Midbrain (tissue), 1 donor: ENCODE measurements at places on chromosomes 4 and X.

DNA sequence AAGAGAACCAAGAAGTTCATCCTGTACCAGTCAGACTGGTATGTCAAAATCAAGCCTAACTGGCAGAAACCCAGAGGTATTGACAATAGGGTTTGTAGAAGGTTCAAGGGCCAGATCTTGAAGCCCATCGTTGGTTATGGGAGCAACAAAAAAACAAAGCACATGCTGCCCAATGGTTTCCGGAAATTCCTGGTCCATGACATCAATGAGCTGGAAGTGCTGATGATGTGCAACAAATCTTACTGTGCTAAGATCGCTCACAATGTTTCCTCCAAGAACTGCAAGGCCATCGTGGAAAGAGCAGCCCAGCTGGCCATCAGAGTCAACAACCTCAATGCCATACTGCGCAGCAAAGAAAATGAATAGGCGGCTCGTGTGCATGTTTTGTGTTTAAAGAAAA, 172.7 kb upstream of the MED14 start:
- DNase-seq, result no peak

DNA sequence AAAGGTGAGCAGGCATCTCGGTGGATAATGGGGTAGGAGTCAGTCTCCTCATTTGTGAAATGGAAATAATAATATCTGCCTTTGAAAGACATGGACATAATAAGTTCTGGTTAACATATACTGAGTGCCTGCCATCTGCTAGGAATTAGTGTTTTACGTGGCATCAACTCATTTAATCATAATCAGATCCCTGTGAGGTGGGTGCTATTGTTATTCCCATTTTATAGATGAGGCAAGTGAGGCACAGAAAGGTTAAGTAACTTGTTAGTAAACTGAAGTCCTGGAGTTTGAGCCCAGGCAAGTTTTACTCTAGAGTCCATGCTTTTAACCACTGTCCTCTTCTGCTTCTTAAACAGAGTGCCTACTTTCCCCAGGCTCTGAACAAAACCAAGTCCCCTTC, 7.5 kb downstream of the CCDC120 start:
- no peak for DNase-seq

GRCh38 chr4:169675825-169676224, 55.4 kb downstream of the CLCN3 start:
- no peak for DNase-seq

DNA sequence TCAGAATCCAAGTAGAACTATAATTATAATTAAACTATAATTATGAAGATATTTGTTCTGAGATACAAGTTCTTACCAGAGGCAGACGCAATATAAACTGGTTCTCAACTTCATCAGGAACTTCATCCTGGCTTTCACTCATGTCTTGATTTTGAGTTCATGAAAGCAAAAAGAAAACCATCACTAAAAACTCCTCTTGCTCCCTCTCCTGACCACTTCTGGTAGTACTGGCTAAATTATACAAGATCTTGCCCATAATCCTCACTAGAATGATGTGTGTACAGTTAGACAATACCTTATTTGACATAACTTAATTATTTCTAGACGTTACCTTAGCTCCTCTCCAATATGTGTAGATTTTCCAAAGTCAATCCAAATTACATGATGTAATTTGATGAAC, 3.7 kb downstream of the TAF7L start:
- DNase-seq, result peak; percentile 21

GRCh38 chr4:13302876-13303275, 181.3 kb downstream of the RAB28 start:
- no peak for DNase-seq

- no peak for DNase-seq
Measured at GRCh38 chr4:72994670-72995069, 74.8 kb downstream of the COX18 start.

DNA sequence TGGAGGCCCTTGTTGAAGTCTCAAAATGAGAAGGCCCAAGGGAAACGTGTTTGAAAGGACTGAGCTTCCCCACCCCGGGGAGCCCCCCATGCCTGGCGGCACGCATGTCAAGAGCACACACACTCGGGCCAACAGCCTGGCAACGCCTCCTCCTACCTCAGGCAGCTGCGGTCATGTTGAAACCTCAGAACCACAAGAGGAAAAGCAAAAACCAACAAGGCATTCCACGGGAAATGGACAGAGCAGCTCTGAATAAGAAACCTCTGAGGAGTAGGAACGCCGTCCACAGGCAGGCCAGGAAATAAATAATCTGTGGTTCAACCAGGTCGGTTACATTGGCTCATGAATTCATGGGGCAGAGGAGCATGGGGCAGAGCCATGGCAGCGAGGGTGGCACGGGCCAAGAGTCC, 95.7 kb upstream of the AFAP1 start:
- DNase-seq, result no peak

- no peak for DNase-seq
Measured at GRCh38 chr4:189504220-189504619, 436.5 kb upstream of the FRG1 start.

- DNase-seq, result no peak
Measured at GRCh38 chrX:129665916-129666644, 11.3 kb upstream of the APLN start.

- DNase-seq, result peak; percentile 74
Measured at GRCh38 chrX:17046478-17047097, 100.1 kb downstream of the REPS2 start.

GRCh38 chr4:20463176-20463430, 211.4 kb downstream of the SLIT2 start:
- DNase-seq, result no peak

DNA sequence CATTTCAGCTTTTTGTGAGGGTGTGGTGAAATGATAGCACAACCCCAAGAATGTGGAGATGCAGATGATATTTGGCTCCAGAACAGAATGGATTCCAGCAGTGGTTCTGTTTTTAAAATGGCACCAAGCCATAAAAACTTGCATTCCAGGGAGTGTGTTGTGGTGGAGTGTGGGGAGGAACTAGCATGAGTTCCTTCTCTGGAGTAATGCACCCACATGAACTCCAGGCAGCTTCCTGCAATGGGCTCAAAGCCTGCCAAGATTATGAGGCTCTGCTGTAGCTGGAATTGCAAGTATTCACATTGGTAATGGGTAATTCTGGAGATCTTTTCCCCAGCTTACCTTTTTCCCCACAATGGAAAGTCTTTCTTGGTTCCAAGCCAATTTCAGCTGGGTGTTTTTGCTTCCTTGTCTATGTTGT, 161.4 kb downstream of the RAB28 start:
- no peak for DNase-seq

DNA sequence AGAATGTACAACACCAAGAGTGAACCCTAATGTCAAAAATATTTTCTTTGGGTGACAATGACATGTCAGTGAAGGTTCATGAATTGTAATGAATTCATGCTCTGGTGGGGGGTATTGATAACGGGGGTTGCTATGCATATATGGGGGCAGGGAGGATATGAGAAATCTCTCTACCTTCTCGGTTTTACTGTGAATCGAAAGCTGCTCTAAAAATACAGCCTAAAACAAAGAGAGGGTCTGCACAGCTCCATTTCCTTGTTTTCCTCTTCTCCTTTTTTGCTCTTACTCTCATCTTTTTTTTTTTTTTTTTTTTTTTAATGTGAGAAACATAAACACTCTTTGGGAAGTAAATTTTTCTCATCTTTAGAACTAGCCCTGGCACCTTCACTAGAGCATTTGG, 85.8 kb downstream of the DCTD start:
- no peak for DNase-seq

- DNase-seq, result no peak
Measured at GRCh38 chrX:112513154-112513553, 166.6 kb downstream of the LHFPL1 start.

- no peak for DNase-seq
Measured at GRCh38 chr4:2186133-2186864, 55.6 kb downstream of the HAUS3 start.

DNA sequence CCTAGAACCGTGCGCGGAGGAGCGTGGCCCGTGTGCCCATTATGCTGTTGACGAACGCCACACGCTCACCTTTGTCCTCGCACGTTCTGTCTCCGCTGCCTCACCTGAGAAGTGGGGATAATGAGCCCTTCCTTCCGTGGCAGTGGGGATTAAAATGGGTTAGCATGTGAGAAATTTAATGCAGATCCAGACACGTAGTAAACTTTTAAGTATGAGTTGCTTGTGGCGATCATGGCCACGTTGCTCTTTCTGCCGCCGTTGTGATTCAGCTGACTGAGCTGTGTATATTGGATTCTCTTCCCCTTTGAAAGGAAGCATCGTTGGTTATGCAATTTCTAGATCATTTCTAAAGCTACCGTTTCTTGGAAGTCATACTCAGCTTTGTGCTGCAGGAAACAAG, 16.5 kb downstream of the TBC1D14 start:
- DNase-seq, result no peak

DNA sequence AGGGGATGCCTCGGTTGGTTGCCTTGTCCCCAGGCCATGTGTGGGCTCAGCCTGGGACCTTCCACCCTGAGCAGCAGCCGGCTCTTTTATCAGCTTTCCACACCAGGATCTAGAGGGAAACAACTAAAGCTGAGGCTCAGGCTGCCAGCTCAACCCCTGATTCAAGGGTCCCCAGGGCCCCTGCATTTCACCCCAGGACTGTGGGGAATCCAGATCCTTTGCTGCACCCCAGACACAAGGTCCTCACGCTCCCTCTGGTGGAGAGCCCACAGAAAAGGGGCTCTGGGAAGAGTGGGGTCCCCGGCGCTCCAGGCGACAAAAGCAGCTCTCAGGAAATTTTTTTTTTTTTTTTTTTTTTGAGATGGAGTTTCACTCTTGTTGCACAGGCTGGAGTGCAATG, 64.3 kb downstream of the ZFYVE28 start:
- DNase-seq, result no peak

DNA sequence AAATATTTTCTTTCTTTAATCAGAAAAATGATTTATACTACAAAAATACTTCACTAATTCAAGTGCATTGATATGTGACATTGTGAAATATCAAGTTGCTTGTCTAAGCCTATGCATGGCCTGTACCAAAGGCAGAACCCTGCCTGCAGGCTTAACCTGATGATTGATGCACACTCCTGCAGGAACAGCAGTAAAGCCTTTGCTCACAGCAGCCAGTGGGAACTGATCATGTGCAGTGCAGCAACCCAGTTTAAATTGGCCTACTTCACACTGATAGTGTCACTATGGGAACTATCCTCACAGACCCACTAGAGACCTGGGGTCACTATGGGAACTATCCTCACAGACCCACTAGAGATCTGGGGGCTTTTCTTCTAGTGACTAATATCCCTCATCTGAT, 603.8 kb downstream of the RAPGEF2 start:
- no peak for DNase-seq

GRCh38 chr4:159577241-159577640, 474.4 kb downstream of the RAPGEF2 start:
- no peak for DNase-seq

DNA sequence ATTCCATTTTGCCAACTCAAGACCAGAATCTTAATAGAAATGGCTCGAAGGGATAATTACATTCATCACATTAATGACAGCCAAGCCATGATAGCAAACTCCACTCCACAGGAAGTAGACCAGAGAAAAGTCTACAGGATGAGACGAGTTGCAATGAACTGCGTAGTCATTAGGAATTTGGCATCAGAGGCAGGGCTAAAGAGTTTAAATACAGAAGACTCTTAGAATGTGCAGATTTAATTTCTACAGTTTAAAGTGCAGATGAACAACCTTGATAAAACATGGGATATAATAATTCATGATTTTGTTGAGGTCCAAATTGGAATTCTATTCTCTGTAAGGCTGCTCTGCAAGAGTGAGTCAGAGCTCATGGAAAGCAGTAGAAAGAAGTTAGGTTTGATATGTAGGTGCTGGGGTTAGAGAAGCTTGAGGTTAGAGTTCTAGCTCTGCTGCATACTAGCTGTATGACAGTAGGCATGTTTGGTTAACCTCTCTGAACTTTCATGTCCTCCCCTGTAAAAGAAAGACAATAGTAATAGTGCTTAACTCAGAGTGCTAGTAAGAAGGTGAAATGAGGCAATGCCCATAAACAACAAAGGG, 32.2 kb downstream of the LNX1 start:
- DNase-seq, result no peak

GRCh38 chr4:155802190-155802959, 43.6 kb downstream of the GUCY1B1 start:
- DNase-seq, result no peak

DNA sequence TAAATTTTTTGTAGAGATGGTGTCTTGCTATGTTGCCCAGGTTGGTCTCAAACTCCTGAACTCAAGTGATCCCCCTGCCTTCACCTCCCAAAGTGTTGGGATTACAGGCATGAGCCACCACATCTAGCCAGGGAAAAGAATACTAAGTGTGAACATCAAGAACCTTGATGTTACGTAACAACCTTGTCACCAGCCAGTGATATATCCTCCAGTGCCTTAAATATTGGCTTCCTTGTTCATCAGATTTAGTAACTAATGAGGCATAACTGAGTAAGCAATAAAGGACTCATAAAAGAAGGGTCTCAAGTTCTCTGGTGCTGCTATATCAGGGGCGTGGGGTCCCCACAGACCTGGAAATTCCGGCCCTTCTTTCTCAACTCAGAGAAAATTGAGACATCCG, 60.5 kb upstream of the ENPEP start:
- no peak for DNase-seq

- DNase-seq, result no peak
Measured at GRCh38 chr4:176464748-176465147, 145.0 kb downstream of the SPCS3 start.

- no peak for DNase-seq
Measured at GRCh38 chr4:127606823-127607222, 25.9 kb upstream of the INTU start.

- no peak for DNase-seq
Measured at GRCh38 chrX:122026665-122027064, 979.3 kb downstream of the GLUD2 start.
